ENCODE measurements at places on chromosomes 1 and 21.
A peak's percentile ranks its signal among the peaks of the same experiment; 100 is the strongest.

DNA sequence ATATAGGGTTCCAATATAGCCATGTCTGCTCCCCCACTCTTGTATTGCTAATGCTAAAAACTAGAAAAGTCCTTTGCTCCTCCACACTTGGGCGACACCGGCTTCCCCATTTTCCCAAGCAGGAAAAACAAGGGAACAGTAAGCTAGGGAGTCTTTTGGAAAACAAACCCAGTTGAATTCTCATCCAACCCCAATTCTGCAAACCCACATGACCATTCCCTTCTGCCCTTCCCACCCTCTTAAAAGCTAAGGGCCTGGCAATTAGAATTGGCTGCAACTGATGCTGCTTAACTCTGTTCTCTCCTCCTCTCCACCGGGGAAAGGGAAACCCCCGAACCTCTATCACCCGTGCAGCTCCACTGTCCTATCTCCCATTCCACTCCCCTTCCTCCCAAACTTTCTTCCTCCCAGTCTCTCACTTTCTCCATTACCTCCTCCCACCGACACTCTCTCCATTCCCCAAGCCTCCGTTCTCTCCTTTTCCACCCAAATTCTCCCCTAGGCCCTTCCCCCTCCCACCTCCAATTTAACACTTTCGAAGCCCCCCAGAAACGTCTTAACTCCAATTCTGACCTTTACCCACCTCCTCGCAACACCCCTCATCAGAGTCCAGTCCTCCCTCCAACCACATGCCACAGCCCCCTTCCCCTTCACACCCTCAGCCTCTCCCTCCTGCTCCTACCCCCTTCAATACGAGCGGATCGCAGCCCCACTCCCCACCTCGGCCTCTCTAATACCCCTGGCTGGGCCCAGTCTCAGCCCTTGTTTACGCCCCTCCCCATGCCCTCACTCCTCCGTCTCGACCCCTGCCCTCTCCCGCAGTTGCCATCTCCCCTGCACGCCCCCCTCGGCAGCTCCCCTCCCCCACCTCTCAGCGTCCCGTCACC, 701 bp downstream of the DEDD start:
- peak; percentile 45 for DNase-seq

DNA sequence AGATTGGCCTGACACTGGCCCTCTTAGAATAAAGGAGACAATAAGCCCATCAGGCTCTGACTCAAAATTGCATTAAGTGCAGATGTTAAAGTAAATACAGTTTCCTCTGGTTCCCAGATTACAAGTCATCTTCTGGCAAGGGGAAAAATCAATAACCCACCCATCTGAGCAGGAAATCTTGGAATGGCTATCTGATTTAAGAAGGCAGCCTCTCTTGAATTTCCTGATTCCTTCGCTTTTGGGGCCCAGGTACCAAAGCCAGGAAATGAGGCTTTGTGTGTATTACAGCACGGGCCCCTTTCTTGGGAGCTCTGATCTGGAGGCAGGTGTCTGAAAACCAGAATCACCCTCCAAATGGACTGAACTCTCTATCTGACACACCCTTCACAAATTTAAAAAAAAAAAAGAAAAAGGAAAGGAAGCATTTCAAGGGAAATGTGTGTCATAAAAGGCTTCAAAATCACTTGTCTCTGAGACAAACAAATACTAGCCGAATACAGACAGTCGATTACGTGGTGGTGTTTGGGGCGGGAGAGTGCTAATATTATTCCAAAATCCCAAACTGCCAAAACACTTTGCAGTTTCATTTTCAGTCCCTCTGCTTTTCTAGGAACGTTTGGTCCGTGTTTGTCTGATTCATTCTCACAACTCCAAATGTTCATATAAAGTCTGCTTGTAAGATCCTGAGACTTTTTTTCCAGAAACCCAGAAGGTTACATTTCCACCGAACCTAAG, 240.9 kb upstream of the CAMK1G start:
- no peak for DNase-seq

DNA sequence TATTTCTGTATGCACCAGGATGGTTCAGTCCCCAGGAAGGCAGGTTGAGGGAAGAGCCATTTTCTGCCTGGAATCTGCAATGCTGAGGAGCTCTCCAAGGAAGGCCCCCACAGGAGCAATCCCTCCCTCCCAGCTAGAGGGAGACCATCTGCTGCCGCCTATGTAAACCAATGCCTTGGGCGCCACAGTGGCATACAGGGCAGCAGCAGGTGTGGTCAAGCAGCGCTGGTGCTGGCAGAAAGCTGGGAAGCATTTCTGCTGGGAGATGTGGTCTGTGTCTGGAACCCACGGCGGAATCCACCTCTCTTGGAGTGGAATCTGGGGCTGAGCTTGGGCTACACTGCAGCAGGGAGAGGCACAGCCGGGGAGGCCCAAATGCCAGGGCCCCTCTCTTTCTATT, 283.3 kb downstream of the RRAGC start:
- DNase-seq = no peak

DNA sequence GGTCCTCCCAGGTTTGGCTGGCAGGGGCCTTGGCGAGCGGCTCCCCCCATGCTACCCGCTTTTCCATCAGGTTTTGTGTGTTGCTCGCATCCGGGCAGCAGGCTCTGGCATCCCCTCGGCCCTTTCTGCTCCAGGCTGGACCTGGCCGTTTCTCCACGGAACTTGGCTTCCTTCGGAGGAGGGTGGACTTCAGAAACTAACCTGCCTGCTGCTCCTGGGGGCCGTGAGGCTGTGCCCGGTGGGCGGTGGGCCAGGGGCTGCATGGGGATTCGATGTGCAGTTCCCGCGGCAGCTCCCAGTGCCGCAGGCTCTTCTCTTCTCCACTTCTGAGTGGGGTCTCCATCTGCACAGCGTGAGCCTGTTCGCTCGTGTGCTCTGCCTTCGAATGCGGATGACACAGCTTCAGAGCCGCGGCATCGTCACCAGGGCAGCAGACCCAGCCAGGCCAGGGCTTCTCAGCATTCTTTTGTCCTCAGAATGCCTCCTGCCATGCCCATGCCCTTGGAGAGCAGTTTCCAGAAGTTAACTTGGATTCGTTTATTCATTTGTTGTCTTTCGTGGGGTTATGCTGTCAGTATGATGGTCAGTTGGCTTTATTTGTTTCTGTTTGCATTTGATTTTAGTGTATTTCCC, 36.4 kb downstream of the PRKCZ start:
- DNase-seq = no peak

DNA sequence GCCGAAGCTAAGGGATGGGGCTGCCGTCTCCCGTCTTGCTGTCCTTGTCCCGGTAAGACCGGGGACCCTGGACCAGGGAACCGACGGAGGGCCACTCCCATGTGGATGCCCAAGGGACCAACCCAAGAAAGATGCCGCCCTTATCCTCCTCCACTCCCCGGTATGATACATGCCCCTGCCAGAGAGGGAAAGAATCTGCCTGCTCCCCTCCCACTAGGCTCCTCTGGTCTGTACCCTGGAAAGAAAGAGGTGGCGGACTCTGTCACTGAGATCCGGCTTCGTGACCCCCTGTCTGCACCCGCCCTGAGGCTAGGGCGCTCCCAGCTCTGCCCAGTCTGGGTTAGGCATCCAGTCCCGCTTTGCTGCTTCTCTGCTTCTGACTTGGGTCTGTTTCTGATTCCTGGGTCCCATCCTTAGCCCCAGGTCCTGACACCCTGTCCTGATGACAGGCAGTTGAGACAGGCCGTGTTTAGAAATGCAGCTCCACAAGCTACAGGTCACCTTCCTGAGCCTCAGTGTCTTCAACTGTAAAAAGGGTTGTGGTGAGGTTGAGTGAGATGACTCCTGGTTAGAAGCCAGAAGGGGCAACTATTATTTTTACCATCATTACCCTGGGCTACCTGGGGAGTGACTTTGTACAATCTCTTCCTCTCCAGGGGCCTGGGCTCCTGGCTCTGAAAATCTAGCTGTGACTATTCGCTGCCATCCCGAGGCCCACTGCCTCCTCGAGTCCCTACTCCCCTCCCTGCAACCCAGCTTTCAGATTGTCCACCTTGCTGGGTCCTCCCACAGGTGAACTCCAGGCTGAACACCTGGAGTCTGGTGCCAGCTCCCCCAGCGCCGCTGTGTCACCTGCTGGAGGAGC, 3.7 kb downstream of the MATN1 start:
- no peak for DNase-seq

- DNase-seq = no peak
Measured at GRCh38 chr1:108715932-108716331, 3.2 kb downstream of the FNDC7 start.

DNA sequence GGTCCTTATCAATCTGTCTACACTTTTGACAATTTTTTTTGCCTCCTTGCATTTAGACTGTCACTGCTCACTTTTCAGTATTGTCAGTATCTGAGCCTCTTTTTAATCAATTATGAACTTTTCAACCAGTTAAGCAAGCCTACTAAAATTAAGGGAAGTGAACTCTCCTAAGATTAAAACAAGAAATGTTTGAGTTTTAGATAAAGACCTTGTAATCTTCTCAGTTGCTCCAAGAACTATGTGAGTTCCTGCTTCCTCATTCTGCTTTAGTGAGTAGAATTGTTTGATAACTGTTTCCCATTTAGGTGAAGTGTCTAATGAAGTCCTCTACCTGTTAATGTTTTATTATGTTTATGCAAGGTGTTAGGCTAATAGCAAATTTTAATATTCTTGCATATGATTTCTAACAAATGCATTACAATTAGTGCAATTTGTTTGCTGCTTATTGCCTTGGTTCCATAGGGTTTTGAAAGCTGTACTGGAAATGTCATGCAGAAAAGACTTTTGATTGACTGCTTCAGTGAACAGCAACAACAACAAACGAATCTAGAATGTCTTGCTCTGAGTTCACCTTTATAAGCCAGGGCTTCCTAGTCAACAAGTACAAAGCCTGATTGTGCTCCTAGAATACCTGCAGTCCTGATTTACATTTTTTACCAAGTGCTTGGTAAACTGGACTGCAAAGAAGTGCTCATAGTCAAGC, 40.9 kb downstream of the PLA2G4A start:
- DNase-seq = no peak

DNA sequence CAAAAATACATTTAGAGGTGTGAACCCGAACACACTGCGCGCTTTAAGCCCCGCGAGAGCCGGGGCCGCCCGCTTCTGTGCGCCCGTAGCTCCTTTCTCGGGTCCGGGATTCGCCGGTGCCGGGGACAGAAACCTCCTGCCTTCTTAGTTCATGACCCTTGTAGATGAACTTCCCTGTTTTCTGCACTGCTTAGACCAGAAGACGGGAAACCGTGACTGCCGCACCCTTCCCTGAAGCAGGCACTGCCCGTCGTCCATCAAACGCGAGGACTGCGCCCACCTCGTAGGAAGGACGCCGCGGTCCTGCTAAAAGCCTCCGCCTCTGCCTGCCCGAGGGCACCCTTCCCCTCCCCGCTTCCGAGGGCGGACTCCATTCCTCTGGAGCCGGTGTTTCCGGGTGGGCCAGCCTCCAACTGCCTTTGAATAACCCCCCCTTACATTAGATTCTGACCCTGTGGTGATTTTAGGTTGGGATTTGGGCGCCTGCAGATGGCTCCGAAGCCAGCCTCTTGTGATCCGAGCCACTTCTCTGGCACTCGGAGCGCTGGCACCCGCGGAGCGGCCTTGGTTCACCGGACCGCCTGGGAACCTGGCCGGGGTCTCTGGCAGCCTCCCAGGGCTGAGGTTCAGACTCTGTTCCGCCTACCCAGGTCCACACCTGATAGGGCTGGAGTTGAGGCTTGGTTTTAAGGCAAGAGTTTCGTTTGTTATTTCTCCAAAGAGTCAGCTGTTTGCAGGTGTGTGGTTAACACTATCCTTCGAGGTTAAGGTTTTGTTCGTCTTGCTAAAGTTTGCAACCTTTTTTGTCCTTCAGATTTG, 1.2 kb upstream of the PTTG1IP start:
- DNase-seq = no peak

All from hypothalamus (tissue), 51 donors.